Occipital lobe (tissue), 3 donors: ENCODE measurements at places on chromosomes 12 and 14.

GRCh38 chr12:8687846-8688601 lies 9.8 kb upstream of the RIMKLB start:
- no peak for DNase-seq

GRCh38 chr12:73210548-73211204 lies 938.5 kb downstream of the TRHDE start:
- no peak for DNase-seq

DNA sequence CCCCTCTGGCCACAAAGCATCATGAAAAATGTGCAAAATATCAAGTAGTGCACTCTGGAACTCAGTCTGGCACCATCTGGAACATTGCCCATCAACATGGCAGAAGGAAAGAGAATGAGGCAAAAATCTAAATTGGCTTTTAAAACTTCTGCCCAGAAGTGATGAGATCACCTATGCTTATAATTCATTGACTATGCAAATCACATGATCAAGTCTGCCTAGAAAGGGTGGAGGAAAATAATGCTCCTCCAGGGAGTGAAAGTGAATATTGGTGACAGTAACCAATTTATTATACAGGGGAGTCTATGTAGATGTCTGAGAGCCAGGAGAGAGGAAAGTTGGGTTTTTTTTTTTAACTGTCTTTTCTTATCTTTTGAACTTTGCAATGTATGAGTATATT lies 73.3 kb upstream of the HIF1A start:
- DNase-seq = no peak

GRCh38 chr14:55332654-55333570 lies 61.7 kb downstream of the FBXO34 start:
- DNase-seq = no peak

DNA sequence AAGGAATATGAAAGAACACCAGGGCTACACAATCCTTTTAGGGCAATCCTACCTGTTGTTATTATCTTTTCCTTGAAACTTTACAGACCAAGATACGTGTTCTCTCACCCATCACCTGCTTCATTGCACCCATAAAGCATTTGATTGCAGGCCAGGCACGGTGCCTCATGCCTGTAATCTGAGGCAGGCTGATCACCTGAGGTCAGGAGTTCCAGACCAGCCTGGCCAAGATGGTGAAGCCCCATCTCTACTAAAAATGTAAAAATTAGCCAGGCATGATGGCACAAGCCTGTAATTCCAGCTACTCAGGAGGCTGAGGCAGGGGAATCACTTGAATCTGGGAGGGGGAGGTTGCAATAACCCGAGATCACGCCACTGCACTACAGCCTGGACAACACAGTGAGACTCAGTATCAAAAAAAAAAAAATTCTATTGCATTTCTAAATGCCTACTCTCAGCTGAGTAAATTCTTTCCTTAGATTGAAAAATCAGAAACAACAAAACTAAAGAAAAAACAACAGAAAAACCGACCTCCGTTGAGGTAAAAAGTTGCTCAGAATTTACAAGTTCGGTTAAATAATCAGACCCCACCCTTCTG lies 183.7 kb upstream of the TMEM132C start:
- DNase-seq = no peak

- DNase-seq = no peak
These were observed 44.4 kb downstream of the EVL start for GRCh38 chr14:100109594-100109955.
